Activated naive CD4-positive, alpha-beta T cell treated with Interleukin-2 at 50 U/mL for 16 hours (primary cell): ENCODE measurements at places on chromosomes 7 and 10.

GRCh38 chr10:110207011-110207804 is at the start of gene MXI1:
Gene MXI1 (plus strand): TSS chr10:110207605. CDS start chr10:110207809, 204 bp downstream.
- DNase-seq: peak; percentile 46

GRCh38 chr10:99958302-99958701 is 51.4 kb downstream of the DNMBP start:
- no peak for DNase-seq

DNA sequence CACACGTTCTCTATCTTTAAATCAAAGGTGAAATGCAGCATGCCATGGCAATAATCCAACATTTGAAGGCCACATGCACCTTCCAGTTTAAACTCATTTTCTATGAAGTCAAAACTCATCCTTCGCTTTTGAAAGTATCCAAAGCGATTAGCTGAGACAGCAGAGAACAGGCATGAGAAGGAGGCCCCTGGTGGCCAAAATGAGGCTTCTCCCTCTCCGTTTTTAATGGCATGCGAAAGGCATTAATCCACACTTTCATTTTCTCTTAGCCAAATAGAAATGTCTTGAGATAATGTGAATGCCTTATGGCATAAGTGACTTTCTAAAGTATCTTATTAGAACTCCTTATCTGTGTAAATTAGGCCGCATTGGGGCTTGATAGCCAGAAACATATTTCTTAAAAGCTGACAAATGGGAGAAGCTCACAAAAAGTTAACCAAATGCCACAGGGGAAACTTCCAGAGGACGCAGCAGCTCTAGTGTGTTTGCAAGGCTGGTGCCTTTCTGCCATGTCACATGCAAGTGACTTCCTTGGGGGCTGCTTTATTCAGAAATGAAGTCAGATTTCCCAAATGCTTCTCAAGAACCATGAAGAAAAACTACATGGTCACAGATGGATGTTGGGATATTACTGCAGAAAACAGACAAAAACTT is 1189.6 kb downstream of the SORCS1 start:
- no peak for DNase-seq

DNA sequence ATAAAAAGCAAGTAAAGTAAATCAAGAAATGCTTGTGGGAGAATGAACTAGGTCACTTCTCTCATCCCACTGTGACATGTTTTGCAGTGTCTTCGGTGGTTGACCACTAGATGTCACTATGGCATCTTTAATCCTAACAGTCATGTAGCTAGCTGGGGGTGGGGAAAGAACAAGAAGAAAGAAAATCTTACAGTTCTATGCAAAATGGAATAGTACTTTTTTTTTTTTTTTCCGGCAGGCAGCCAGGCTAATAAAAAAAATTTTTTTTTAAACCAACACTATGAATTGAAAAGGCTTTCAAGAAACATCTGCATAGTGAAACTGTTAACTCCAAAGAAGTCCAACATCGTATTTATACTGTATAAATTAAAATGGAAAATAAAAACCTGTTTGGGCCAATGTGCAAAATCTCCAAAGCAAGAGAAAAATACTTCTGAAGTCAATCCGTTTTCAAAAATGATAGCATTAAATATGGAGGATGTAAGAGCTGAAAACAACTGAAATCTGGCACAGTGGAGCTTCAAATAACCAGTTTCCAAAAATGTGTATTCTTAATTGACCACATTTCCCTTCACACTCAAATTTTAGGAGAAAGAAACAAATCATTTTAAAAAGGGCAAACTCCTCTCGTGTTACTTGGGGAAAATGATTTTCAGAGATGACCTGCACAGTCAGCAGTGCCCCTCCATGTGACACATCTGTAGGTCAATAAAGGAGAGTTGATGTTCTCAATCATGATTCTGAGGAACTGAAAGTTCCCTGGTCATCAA is 38.5 kb downstream of the CDK1 start:
- DNase-seq: peak; percentile 11

DNA sequence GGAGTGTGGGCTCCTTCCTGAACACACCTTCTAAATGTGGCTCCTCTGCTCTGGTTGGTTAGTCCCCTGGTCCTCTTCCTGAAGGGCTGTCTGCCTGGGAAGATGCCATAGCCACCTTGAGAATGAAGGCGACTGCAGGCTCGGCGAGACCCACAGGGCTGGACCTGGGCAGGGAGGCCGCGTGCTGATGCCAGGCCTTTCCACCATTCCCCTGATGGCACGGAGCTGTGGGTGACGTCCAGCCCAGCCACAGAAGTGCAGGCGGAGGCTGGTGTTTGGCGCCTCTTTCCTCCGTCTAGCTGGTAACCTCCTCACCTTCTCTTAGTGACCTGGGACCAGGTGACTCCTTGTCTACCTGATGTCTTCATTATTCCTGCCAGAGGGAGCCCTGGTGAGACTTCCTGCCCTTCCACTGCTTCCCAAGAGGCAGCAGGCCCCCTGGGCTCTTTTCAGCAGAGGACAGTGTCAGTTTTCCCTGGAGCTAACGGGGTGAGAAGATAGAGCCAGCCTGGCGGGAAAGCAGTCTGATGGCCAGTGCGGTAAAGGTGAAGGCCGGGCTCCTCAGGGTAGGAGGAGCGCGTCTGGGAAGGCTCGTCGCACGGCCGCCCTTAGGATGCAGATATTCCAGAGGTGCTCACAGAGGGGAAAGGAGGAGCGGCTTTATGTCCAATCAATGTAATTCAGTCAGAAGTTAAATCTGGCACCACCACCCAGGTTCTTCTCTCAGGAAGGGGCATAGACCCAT is 34.9 kb downstream of the GBX1 start:
- DNase-seq: no peak

DNA sequence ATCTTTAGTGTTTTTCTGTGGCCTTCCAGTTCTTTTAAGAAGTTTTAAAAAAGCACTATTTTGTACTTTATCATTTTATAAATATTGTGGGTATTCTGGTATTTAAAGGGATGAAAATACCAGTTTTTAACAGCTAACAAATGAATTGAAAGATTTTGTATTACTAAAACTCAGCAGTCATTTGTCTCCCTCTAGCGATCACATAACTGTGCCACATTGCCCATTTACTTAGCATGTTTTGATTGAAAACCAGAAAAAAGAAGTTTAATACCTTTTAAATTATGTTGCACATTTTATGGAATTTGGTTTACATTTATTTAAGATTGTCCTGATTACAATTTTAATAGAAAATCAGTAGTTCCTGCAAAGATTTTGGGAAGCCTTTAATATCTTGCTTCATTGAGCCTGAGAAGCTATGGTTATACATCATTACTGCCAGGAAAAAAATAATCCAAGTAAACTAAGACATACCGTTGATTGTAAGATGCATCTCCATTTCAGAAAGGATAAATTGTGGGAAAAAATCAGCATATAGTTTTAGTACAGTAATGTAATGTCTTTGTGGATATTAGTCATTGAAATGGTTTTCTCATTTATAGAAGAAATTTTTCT is 34.9 kb downstream of the TAX1BP1 start:
- no peak for DNase-seq

- no peak for DNase-seq
Measured at GRCh38 chr7:101240226-101241014, 2.8 kb upstream of the CLDN15 start.

- DNase-seq: no peak
Measured at GRCh38 chr10:116663342-116663741, 42.6 kb downstream of the PNLIPRP2 start.
